ENCODE measurements at places on chromosomes 2 and 18.

- DNase-seq: no peak
Measured at GRCh38 chr2:64263315-64263714, 119.1 kb upstream of the PELI1 start.

DNA sequence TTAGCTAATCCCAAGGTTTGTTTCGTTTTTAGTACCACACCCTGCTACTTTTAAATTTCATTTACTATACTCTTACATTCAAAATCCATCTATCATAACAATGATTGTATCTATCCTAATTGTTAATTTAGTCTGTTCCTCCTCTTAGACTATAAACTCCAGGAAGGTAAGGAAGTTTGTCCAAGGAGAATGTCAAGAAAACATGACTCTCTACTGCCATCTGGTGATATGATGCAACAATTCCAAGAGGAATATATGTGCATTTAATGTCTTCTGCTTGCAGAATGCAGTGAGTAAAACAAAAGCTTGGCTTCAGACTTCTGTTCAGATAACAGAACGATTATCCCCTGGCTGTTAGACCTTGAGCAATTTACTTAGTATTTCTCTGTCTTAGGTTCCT, 1267.1 kb downstream of the LRP1B start:
- peak; percentile 25 for DNase-seq

- DNase-seq: no peak
Measured at GRCh38 chr2:39803839-39804238, 24.8 kb upstream of the THUMPD2 start.

GRCh38 chr2:64760128-64760527, 106.4 kb upstream of the SERTAD2 start:
- no peak for DNase-seq

GRCh38 chr18:76364282-76365259, 130.5 kb downstream of the ZNF516 start:
- DNase-seq: no peak

Data from bone marrow (tissue), 2 donors.